HS-5 (cell line): ENCODE measurements at places on chromosomes 2 and 18.

DNA sequence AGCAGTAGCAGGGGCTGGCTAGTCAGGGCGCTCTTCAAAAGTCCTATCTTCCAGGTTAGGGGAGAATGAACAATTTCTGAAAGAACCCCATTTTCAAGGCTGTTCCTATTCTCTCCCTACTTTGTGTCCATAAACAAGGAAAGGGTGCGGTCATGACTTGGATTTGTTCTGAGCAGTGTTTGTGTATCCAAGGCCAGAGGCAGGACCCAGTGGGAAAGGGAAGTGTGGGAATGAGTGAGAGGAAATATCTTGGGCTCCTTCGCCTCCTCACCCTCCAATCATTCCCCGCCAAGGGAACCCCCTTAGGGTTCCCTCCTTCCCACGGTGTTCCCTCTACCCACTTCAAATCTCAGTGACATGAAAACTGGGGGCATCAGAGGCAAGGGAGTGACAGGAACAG lies 25.5 kb upstream of the SPTBN1 start:
- DNase-seq, result no peak

- DNase-seq, result no peak
These were observed 5.0 kb downstream of the THSD7B start for GRCh38 chr2:136770384-136770783.

- no peak for DNase-seq
These were observed 14.6 kb upstream of the DNAJC27 start for GRCh38 chr2:24986372-24986771.

DNA sequence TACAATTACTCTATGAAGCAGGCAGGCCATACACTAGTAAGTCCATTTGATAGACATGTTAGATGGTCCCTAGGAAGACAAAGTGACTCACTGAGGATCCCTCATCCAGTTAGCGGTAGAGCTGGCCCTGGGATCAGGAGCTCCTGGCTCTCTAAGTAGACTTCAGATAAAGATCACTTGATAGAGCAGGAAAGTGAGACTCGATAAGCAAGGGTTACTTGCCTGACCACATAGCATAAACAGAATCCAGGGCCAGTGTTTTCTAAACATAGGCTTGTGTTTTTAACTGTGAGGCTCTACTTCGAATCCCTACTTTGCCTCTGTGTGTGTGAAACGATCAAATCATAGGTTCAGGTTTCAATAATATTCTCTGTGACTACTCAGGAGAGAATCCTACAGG lies 355.2 kb upstream of the TRIB2 start:
- DNase-seq, result no peak

DNA sequence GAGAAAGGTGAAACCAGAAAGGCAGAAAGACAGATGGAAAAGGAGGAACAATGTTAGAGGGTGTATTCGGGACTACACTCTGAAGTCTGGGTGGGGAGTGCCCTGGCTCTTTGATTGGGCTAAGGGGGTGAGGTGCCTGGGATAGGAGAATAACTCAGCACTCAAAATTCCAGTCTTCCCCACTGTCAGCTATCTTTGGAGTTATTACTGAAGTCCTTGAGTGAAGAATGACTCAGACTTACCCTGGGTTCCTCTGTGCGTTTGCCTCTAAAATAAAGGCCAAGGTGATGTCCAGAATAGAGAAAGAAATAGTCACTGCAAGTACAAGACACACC lies 151.8 kb upstream of the SERPINE2 start:
- no peak for DNase-seq

- DNase-seq, result no peak
These were observed 37.4 kb downstream of the KLHL29 start for GRCh38 chr2:23422089-23423061.

- DNase-seq, result no peak
These were observed 678.9 kb upstream of the LRRTM4 start for GRCh38 chr2:78201064-78201575.

DNA sequence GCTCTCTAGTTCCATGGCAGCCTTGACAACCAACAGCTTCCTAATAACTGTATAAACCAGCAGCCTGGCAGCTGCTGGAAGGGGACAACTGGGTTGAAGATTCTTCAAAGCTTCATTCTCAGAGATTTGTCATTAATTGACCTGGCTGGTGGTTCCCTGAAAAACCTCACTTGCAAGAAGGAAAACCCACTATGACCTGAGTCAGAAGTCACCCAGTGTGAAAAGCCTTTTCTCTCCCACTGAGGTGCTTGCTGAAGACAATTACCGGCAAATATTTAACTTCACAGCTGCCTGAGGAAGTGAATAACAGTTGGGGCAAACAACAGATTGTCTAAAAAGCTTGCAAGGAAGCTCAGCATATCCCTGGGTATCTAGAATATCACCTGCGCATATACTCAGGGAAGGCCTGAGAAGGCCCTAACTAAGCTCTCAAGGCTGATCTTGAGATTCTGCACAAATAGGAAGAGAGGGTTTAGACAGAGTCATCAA lies 49.9 kb downstream of the CRACDL start:
- DNase-seq, result no peak

- no peak for DNase-seq
These were observed 4.2 kb downstream of the TEX51 start for GRCh38 chr2:126902859-126903258.

- no peak for DNase-seq
These were observed 929.1 kb downstream of the DSC3 start for GRCh38 chr18:30113454-30113853.

- peak; percentile 80 for DNase-seq
These were observed 237.3 kb downstream of the OSR1 start for GRCh38 chr2:19120941-19121750.

- no peak for DNase-seq
These were observed 185.9 kb downstream of the SLC39A10 start for GRCh38 chr2:195842932-195843331.

DNA sequence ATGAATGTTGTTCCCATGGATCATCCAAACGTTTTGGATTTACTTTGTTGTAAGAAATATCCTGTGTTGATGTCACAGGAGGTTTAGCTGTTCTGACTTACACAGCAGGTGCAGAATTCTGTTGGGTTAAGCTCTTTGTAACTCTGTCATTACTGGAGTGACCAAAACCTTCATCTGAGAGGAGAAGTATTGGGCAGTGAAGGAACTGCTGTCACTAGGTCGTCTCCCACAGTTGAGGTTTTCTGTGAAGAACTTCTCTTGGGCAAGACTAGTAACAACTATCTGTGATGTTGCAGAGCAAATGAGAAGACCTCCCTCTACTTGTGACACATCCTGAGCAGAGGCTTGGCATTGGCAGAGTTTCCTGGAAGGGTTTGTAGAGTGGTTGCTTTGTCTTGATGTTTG lies 2.9 kb downstream of the SPTBN1 start:
- no peak for DNase-seq

- no peak for DNase-seq
These were observed 125.6 kb upstream of the CDCA7 start for GRCh38 chr2:173229086-173229485.

- DNase-seq, result no peak
These were observed 65.9 kb upstream of the YWHAQ start for GRCh38 chr2:9696731-9697130.

DNA sequence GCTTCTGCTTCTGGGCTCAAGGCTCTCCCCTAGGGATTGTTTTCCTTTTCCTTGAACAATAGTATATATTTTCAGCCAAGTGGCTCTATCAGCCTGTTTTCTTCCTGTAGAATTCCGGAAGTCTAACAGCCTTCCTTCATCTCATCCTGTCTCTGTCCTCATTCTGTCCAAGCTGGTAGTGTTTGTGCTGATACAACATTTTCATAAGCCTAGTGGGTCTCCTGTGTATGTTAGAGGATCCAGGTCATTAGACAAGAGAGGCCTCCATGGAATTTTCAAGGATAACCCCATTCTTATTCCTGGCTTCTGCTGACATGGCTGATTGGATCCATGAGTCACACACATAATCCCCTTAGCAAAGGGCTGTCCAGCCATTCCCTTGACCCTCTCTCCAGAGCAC lies 467.6 kb downstream of the PTPRM start:
- DNase-seq, result no peak

GRCh38 chr2:181169503-181169902 lies 189.1 kb downstream of the UBE2E3 start:
- no peak for DNase-seq

DNA sequence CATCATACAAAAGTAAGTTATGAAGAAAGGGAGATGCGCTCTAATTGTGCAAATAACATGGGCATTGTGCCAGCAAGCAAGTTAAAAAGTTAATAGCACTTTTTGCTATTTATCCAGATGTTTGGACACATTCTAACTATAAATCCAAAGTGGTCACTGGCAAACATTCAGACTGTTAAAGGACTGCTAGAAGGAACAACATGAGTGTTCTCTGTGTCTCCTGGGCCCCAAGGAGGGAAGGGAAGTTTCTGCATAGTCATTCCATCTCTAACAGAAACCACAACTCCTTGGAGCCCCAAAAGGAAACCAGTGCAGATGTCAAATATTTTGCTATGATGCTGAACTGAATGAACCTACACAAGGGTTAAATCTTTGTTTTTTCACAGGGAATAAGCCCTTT lies 213.3 kb upstream of the HNRNPA3 start:
- peak; percentile 22 for DNase-seq

- peak; percentile 11 for DNase-seq
These were observed 180.5 kb downstream of the DIS3L2 start for GRCh38 chr2:232142049-232142448.

GRCh38 chr2:158202161-158202815 lies 100.6 kb downstream of the UPP2 start:
- no peak for DNase-seq

DNA sequence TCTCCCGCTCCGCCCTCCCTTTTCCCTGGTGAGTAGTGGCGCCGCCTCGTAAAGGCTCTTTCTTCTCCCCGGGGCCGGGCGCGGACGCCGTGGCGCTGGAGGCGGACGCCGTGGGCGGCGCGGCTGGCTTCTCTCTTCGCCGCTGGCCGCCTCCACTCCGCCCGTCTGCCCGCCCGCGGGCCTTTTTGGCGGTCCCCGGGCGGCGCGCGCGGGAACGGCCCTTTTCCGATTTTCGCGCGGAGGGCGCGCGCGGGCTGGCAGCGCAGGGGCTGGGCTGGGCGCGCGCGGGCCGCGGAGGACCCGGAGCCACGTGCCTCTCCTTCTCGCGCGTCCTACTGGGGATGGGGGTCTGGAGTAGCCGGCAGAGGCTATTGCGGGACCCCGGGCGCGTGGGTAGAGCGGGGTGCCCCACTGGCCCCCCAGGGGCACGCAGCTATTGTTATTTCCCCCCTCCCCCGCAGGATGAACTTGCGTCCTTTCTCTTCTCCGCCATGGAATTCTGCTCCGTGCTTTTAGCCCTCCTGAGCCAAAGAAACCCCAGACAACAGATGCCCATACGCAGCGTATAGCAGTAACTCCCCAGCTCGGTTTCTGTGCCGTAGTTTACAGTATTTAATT lies 472 bp downstream of the SLC20A1 start:
- DNase-seq, result no peak

- DNase-seq, result no peak
These were observed 9.6 kb downstream of the MRPL30 start for GRCh38 chr2:99190548-99190947.

GRCh38 chr2:19971691-19972090 lies 18.2 kb downstream of the WDR35 start:
- no peak for DNase-seq

DNA sequence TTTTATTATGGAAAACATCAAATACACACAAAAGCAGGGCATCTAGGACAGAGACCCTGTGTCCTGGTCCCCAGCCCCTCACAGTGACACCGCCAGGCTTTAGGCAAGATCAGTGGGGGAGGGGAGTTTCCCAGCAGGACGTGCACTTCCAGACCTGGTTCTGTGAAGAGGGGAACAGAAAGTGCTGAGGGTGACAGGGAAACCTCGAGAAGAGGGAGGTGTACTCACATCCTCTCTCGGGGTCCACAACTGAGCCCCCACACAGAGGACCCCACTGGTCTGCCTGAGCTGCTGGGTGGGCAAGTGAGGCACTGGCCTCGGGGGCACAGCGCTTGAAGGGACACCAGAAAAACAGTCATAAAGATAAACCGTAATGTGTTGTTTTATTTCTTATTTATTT lies 4.4 kb upstream of the GPR35 start:
- no peak for DNase-seq

DNA sequence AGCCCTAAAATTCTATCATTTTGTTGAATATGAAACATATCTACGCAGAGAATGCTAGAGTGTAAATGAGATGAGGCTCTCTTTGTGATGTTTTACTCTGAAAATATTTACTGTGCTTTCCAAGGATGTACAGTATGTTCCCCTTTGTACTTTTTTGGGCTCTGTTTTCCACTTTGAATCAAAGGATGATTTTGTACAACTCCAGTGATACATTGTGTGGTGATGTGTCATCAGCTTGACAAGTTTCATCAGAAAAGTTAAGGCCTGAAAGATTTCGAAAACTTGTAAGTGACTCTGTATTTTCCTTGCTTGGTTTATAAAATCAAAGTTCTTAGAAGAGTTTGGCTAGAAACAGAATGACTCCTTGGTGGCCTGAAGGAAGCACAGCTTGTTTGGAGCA lies 206.3 kb downstream of the LTBP1 start:
- no peak for DNase-seq

DNA sequence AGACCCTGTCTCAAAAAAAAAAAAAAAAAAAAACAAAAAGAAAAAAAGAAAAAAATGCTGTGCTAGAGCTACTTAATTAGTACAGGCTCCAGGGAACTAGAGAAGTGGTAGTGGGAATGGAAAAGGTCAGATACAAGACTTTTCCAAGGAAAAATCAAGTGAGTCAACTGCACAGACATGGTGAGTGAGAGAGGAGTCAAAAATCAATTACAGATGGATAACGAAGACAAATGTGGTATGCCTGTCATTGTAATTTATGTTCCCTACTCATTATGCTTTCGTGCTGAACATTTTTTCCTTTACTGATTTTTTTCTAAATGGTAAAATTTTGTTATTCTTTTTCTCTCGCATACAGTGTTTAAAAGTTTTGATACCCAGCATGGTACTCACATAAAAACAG lies 111.5 kb downstream of the MDH1 start:
- no peak for DNase-seq

- no peak for DNase-seq
These were observed 201.8 kb upstream of the HDAC4 start for GRCh38 chr2:239602290-239603282.

DNA sequence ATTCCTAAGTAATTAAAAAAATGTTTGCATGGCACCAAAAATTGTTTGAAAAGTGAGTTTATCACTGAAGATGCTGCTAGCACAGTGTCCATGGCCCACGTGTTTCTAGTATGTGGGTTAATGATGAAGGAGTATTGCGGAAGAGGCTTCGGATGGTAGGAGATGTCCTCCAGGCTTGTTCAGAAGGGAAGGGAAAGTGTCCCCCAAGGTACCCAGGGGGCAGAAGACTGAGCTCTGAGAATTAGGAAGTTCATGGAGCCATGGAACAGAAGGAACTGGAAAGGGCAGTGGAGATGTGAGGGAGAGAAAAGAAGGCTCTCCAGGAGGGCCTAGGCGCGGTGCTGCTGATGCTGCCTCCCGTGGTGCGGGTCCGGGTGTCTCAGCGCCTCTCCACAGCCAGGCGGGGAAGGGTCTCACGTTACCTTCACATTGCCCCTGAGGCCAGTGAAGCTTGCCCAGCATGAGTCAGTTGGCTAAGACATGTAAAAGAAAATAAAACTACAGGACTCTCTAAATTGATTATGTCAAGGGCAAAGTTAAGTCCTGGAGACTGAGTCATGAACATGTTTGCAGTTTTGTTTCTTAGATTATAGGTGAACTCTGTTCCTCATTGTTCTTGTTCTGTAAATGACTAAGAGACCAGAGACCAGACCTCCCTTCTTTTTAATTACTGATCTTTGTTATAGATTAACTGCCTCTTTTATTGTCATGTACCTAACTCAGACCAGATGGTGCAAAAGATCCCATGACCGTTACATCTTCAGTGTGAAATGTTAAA lies 89.0 kb downstream of the MTCL1 start:
- DNase-seq, result peak; percentile 38
